CD4-positive, alpha-beta T cell (primary cell): ENCODE measurements at places on chromosomes 13 and 19.

GRCh38 chr13:51825165-51825592 lies 19.8 kb downstream of the TMEM272 start:
- peak overlapping the region; percentile 54 for H3K4me3 ChIP-seq
- DNase-seq, result no peak
- H3K4me1 ChIP-seq, result peaks cover 78% of the 10 kb centered on the region
- no peaks in the 10 kb centered on the region for H3K36me3 ChIP-seq

DNA sequence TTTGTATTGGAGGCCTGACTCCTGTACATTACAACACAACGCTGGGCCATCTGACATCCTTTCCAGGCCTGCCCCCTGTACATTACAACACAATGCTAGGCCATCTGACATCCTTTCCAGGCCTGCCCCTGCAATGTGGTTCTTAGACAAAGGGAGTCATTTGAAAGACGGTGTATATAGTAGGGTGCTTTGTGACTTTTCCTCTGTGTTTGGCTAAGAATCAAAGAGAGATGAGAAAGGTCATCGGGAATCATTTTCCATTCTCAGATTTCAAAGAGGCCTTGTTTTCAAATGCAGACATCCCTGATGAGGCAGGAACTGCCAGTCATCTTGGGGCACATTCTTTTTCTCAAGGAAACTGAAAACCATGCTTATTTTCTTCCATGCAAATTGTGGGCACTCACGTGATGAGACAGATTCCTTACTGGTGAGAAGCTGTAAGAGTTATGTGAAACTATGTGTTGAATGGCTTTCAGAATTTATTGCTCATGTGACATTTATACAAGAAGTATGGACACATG lies 551.6 kb downstream of the MYO16 start:
- no peak for DNase-seq
- H3K27me3 ChIP-seq, result no peaks in the 10 kb centered on the region
- no peak overlapping the region for H3K27ac ChIP-seq
- no peaks in the 10 kb centered on the region for H3K4me1 ChIP-seq

DNA sequence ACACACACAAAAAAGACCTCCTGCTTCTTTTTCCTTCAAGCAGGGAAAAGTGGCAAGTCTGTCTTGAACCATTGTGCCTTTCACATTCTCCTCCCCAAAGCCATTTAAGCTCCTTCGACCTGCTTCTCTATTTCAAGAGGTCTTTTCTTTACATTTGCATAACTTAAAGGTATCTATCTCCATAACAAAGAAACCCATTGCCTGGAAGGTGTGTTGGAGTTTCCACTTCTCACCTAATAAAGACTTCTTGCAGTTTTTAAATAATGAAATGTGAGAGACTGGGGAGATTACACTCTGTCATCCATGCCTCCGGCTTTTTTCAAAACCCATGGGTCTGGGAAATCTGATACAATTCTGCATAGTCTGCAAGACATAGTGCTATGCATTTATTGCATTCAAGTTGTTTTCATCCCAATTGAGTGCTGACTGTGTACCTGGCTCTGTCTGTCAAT lies 41.8 kb upstream of the NBEA start:
- no peak for DNase-seq
- H3K4me1 ChIP-seq, result no peaks in the 10 kb centered on the region
- no peaks in the 10 kb centered on the region for H3K27me3 ChIP-seq
- no peak overlapping the region for H3K4me3 ChIP-seq
- no peaks in the 10 kb centered on the region for H3K36me3 ChIP-seq

DNA sequence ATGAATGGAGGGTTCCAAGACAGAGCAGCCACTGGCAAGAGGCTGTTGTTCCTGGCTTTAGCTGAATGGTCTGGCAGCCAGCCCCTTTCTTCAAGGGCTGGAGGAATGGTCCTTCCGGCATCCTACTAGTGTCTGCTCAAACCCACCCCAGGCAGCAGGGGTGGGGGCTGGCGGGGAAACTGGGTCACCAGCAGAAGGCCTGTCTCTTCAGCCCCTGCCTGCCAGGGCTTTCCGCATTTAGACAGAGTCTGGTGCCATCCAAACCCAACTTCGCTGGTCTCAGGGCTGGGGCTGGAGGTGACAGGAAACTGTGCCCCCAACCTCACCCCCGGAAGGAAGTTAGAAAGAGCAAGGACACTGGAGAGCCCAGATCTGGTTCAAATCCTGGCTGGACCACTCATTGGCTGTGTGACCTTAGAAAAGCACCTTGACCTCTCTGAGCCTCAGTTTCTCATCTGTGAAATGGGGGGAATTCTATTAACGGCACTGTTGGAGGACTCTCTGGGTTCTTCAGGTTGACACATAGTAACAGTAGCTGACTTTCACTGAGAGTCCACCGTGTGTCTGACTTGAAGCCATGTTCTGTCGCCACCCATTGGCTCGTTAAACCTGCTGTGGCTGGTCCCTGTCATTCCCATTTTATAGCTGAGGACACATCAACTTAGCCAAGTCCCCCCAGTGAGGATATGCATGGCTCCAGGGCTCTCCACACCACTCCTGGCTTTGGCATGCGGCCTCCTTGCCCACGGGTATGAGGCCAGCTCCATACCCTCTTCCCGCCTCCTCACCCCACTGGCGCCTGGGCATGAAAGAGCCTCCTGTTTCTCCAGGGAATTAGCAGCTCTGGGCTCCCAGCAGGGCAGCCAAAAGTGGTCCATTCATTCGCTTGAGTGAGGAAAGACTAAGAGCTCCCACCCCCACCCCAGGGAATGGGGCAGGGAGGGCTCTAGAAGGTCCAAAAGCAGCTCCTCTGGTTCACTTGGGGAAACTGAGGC lies 2.5 kb upstream of the NR2C2AP start:
- peaks cover 6% of the 10 kb centered on the region for H3K36me3 ChIP-seq
- no peak overlapping the region for H3K4me3 ChIP-seq
- no peak for DNase-seq
- no peak overlapping the region for H3K27ac ChIP-seq
- H3K4me1 ChIP-seq, result peaks cover 48% of the 10 kb centered on the region
- H3K27me3 ChIP-seq, result no peaks in the 10 kb centered on the region

DNA sequence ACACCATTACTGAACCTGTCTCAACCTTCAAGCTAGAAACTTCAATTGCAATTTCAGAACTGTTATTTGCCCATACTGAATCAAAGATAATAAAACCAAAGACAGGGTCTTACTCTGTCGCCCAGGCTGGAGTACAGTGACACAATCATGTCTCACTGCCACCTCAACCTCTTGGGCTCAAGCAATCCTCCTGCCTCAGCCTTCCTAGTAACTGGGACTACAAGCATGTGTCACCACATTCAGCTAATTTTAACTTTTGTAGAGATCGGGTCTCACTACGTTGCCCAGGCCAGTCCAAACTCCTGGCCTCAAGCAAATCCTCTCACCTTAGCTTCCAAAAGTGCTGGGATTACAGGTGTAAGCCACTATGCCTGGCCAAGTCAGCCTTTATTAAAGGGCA lies 143.4 kb downstream of the DIAPH3 start:
- H3K4me3 ChIP-seq, result no peak overlapping the region
- no peaks in the 10 kb centered on the region for H3K36me3 ChIP-seq
- H3K4me1 ChIP-seq, result no peaks in the 10 kb centered on the region
- no peak overlapping the region for H3K27ac ChIP-seq
